ENCODE measurements at places on chromosomes 11 and 22.

DNA sequence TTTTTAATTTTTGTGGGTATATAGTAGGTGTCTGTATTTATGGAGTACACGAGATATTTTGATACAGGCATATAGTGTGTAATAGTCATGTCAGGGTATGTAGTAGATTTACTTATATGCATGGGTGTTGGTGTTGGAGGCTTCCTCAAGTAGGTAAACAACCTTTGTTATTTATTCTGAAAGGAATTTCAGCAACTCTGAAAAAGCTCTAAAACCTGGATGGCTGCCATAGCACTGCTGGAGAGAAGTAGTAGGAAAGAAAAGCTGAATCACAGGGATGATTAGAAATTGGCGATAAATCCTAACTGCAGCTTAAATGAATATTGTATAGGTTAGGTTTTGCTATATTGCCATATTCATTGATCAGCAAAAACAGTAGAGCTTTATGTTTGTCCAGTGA is 44.4 kb upstream of the ST14 start:
- no peak overlapping the region for H3K27ac ChIP-seq
- peaks cover 18% of the 10 kb centered on the region for H3K4me1 ChIP-seq
- no peaks in the 10 kb centered on the region for H3K27me3 ChIP-seq
- no peak overlapping the region for H3K4me3 ChIP-seq
- DNase-seq: no peak
- peaks cover 44% of the 10 kb centered on the region for H3K36me3 ChIP-seq

DNA sequence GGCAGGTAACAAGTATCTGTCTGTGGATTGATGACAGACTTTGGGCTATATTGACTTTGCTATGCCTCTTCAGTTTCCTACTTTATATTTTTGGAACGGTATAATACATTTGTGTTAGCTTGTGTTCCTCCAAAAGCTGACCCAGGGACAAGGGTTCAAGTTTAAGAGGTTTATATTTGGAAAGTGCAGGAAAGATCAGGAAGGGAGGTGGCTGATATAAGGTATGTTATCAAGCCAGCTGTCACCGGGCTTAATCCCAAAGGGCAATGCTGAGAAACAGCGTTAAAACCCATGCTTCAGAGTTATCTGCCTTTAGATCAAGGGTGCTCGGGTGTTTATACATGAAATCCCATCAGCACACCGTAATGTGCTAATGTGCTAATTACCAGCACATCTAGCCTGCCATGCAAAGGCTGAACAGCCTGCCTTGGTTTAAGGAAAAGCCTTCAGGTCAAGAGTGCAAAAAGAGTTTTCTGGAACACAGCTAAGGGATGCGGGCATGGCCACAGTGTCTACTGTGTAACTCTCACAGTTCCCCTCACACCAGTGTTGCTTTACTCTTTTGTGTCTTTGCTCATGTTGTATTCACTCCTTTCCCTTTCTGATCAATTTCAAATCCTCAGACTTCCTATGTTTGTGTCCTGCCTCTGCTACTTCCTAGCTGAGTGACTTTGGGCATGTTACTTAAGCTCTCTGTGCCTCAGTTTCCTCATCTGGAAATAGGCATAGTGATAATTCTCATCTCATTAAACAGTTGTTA is 77.5 kb downstream of the BDNF start:
- H3K27ac ChIP-seq: no peak overlapping the region
- H3K36me3 ChIP-seq: no peaks in the 10 kb centered on the region
- peaks cover 4% of the 10 kb centered on the region for H3K4me1 ChIP-seq
- no peak for DNase-seq
- H3K27me3 ChIP-seq: no peaks in the 10 kb centered on the region
- H3K4me3 ChIP-seq: no peak overlapping the region

- no peaks in the 10 kb centered on the region for H3K27me3 ChIP-seq
- no peak overlapping the region for H3K27ac ChIP-seq
- DNase-seq: no peak
- peaks cover 8% of the 10 kb centered on the region for H3K4me1 ChIP-seq
Observed at GRCh38 chr11:123178186-123178585, 16.9 kb downstream of the CLMP start.

DNA sequence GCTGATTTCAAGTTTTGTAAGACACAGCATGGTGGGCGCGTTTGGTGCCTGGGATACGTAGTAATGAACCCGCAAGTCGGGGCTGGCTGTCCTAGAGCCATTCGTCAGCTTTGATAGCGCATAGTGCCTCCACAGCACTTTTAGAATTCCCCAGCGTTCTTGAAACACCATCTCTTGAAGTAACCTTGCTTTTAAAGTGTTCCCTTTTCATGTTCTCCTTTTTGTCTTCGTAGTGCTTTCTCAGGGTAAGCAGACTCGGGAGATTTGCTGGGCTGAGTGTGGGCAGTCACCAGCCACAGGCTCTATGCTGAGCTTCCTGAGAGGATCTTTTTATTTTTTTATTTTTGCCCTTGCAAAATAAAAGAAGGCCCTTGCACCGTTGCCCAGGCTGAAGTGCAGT is 39.6 kb upstream of the CTTN start:
- no peak overlapping the region for H3K4me3 ChIP-seq
- no peaks in the 10 kb centered on the region for H3K36me3 ChIP-seq
- DNase-seq: no peak
- H3K4me1 ChIP-seq: peaks cover 3% of the 10 kb centered on the region

- H3K4me1 ChIP-seq: peaks cover 2% of the 10 kb centered on the region
- DNase-seq: no peak
- H3K36me3 ChIP-seq: no peaks in the 10 kb centered on the region
- H3K4me3 ChIP-seq: no peak overlapping the region
- no peak overlapping the region for H3K27ac ChIP-seq
Observed at GRCh38 chr22:25410849-25411248, 153.6 kb upstream of the GRK3 start.

- no peak overlapping the region for H3K4me3 ChIP-seq
- no peaks in the 10 kb centered on the region for H3K4me1 ChIP-seq
Observed at GRCh38 chr22:26606611-26607010, 11.2 kb downstream of the CRYBB1 start.

- no peak for DNase-seq
- H3K27ac ChIP-seq: no peak overlapping the region
- H3K4me1 ChIP-seq: peaks cover 27% of the 10 kb centered on the region
- no peaks in the 10 kb centered on the region for H3K27me3 ChIP-seq
- no peak overlapping the region for H3K4me3 ChIP-seq
- no peaks in the 10 kb centered on the region for H3K36me3 ChIP-seq
Observed at GRCh38 chr11:9014826-9015225, 11.0 kb upstream of the NRIP3 start.

GRCh38 chr11:132881622-132882021 is 650.7 kb downstream of the OPCML start:
- no peaks in the 10 kb centered on the region for H3K27me3 ChIP-seq
- H3K27ac ChIP-seq: no peak overlapping the region
- H3K4me1 ChIP-seq: no peaks in the 10 kb centered on the region
- no peak overlapping the region for H3K4me3 ChIP-seq
- no peak for DNase-seq

DNA sequence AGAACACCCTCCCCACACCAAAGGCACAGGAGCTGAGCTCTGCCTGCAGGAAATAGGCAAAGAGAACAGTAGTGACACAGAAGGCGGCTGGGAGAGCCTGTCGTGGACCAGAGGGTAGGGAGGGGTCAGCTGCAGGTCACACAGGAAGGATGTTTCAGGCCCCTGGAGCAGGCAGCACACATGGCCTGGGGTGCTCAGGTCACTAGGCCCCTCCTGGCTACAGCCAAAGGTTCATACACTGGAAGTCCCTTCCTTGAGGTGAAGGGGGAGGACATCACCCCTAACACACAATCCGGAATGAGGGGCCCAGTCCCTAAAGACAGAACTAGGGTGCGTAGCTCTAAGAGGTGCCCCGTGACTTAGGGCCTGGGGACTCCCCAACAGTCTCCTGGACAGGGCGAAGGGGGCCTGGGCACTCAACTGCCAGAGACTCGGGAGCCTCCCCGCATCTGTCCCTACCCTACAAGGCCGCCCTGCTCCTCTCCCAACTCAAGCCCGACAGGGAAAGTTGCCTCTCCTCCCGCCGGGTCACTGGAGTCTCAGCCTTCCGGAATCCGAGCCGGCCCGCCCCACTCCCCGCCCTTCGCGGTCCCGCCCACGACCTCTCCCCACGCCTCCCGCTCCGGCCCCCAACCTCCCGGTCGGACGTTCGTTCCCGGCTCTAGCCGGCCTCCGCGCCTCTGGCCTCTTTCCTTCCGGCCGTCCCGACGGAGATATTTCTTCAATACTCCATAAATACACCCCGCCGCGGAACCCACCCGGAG is at the start of gene CYB5R2:
TSS of gene CYB5R2 (minus strand) at position 541 of the 764 bp plus-strand sequence. CDS start 675 bp downstream, outside the sequence.
- peak within 1 kb of the TSS; percentile 64 for H3K27ac ChIP-seq
- no peaks in the 10 kb centered on the region for H3K36me3 ChIP-seq

DNA sequence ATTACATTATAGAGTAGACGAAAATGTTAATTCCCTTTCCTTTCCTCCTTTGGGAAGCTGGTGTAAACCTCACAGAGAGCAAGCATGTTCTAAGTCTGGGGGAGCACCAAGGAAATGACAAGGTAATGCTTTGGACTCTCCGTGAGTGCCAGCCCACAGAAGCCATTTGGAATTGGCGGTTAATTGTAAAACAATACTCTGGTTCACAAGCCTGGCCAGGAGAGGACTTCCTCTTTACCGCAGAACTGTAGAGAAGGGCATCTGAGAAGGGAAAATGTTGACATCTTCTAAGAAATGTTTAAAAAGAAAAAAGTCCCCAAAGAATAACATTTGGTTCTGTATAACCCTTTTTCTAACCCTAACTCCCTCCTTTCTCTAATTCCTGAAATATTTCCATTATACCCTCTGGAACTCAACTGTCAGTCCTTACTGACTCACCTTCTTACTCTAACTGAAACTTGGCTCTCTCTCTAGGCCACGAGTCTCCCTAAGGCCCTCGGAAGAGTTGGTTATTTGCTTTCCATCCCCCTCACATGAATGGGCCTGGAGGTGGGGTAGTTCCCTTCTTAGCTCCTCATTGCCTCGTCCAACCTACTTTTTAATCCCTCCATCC is 379.8 kb downstream of the SOX6 start:
- DNase-seq: no peak
- H3K27me3 ChIP-seq: no peaks in the 10 kb centered on the region
- H3K4me3 ChIP-seq: no peak overlapping the region
- H3K27ac ChIP-seq: no peak overlapping the region
- H3K36me3 ChIP-seq: no peaks in the 10 kb centered on the region

DNA sequence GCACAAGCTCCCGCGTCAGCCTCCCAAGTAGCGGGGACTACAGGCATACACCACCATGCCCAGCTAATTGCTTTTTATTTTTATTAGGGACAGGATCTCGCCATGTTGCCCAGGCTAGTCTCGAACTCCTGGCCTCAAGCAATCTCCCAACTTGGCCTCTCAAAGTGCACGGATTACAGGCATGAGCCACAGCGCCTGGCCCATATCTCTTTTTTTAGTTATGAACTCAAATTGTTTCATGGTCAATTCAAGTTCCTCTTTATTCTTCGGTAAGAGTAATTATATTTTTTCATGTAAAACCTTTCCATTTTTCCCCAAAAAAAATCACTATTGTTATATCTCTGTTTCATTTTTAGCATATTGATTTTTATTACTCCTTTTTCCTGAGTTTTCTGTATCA is 25.5 kb downstream of the FCHSD2 start:
- no peaks in the 10 kb centered on the region for H3K27me3 ChIP-seq
- no peak overlapping the region for H3K27ac ChIP-seq
- H3K4me3 ChIP-seq: no peak overlapping the region
- peaks cover 5% of the 10 kb centered on the region for H3K36me3 ChIP-seq
- no peak for DNase-seq
- H3K4me1 ChIP-seq: peaks cover 38% of the 10 kb centered on the region

GRCh38 chr22:42347281-42347824 is 76.9 kb upstream of the TCF20 start:
- no peak overlapping the region for H3K27ac ChIP-seq
- H3K4me1 ChIP-seq: peaks cover 8% of the 10 kb centered on the region
- no peaks in the 10 kb centered on the region for H3K36me3 ChIP-seq
- H3K27me3 ChIP-seq: no peaks in the 10 kb centered on the region

DNA sequence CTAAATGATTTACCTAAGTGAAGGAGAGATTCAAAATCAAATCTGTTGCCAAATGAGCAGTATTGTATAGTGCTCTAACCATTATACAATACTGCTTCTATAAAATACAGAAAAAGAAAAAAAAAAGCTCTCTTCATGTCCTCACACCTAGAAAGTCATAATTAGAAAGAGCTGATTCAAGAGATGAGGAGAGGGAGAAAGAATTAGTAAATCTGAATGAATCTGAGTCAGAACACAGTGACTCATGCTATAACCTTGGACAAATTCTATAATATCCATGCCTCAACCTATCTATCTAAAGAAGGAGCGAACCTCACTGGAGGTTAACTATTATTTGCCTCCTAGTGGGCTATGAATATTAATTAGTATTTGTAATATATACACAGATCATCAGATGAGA is 29.4 kb downstream of the AMBRA1 start:
- no peak for DNase-seq
- no peak overlapping the region for H3K27ac ChIP-seq
- H3K27me3 ChIP-seq: no peaks in the 10 kb centered on the region
- no peak overlapping the region for H3K4me3 ChIP-seq
- H3K4me1 ChIP-seq: peaks cover 20% of the 10 kb centered on the region
- H3K36me3 ChIP-seq: no peaks in the 10 kb centered on the region

DNA sequence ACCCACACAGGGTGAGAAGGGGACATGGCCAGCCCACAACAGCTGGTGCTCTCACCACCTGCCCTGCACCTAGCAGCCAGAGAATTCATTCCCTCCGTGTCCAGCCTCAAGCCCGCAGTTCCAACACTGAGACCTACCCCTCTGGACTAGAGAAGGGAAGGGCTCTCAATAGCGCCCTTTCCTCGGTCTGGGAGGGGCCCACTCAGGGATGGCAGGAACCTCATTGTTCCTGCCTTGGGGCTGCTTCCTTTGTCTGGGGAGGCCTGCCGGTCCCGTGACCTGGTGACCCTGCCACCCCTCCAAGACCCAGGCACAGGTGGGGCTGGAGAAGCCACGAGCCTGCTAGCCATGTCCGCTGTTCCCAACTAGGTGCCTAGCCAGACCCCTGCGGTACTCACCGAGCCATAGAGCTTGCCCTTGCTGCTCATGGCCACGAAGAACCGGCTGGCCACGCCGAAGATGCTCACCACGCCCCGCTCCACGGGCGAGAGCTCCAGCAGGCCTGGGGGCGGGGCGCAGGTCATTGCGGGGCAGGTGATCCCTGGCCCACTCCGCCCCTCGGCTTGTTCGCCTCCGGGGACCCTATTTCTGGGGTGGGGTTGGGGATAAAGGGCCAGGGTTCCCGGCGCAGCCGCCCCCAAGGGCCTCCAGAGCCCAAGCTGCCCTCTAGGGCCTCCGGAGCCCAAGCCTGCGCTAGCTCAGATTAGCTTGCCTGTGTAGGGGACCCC is 1.4 kb downstream of the FGF4 start:
- H3K36me3 ChIP-seq: no peaks in the 10 kb centered on the region
- H3K4me1 ChIP-seq: no peaks in the 10 kb centered on the region
- H3K4me3 ChIP-seq: no peak overlapping the region
- H3K27me3 ChIP-seq: peaks cover 87% of the 10 kb centered on the region
- DNase-seq: no peak
